NCI-H187 treated with DMSO at 0.1 percent for 48 hours (cell line): ENCODE measurements at places on chromosomes 12 and 14.
A peak's percentile ranks its signal among the peaks of the same experiment; 100 is the strongest.

GRCh38 chr14:95039259-95039992, 117.9 kb downstream of the DICER1 start:
- no peak for DNase-seq

DNA sequence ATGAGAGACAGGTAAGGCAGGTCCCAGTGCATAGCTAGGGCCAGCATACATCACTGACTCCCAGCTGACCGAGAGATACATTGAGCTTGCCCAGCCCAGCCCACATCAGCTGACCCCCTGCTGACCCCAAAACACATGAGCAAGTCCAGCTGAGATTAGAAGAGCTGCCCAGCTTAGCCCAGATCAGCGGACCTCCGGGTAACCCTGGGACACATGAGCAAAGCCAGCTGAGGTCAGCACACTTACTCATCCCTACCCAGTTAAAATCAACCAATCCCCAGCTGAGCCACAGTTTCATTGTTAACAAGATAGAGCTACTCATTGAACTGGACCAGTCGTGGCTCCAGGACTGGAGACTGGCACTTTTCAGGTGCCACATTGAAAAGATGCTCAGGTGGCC, 21.8 kb upstream of the FBXO34 start:
- no peak for DNase-seq

DNA sequence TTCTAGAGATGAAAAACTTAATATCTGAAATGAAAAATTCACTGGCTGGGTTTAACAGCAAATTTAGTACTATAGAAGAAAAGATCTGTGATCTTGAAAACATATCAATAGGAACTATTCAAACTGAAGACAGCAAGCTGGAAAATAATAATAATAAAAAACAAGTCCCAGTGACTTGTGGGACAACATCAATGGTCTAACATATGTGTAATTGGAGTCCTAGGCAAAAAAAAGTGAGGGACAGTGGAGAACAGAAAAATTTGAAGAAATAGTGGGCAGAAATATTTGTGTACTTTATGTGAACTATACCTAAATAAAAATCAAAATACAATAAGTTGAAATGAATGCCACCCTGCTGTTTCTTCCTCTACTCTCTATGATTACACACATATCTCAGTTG, 2.4 kb upstream of the SERPINA9 start:
- DNase-seq = no peak

GRCh38 chr14:100399052-100399849, 76.1 kb downstream of the SLC25A47 start:
- no peak for DNase-seq

DNA sequence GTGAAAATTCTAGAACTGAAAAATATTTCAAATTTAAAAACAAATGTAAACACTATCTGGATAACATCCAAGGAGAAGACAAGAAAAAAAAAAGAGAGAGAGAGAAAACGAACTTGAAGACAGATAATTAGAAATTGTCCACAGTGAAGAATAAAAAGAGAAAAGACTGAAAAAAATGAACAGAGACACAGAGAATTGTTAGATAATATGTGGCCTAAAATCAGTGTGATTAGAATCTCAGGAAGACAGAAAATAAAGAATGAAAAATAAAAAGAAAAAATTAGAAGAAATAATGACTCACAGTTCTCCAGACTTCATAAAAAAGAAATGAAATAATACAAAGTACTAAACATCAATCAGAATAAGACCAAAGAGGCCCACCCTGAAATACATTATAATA, 1209.3 kb downstream of the FSCB start:
- no peak for DNase-seq

DNA sequence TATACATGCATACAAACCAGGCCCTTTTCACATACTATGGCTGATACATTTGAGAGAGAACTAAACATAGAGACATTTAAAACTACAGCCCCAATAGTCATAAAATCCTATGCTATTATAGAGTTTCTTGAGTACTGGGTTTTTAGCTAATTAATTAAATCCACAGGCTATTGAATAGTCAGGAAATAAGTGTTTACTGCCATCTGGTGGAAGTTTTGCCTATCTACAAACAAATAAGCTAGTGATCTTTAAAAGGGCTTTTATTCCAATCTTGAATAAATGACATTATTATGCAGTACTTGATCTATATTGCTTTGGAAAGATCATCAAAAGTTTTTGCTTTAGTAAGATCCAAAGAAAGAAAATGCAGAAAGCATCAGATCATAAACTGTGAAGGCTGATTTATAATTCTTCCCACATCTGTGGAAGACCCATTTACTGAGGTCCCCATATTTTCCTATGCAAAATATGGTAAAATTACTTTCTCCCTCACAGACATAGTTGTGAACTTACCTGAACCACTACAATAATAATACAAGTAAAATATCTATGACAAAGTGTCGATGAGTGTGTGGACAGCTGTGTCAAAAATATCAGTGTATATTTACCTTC, 131.3 kb downstream of the ITPR2 start:
- DNase-seq = peak; percentile 18

DNA sequence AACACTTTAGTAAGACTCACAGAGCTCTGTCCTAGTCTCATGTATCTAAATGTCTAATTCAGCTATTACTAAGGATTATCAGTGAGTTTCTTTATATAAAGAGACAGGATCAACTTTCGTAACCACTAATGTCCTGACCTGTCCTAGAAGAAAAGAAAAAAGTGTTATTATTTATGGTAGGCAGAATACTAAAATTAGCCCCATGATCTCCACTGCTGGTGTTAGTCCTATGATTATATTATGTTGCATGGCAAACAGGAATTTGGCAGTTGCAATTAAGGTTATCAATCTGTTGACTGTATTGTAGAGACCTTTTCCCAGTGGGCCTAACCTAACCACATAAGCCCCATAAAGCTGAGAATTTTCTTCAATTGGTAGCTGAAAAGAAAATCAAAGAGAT, 132.9 kb upstream of the DIO2 start:
- no peak for DNase-seq

- no peak for DNase-seq
These were observed 90.4 kb downstream of the MED13L start for GRCh38 chr12:116187151-116187511.
